ENCODE measurements at places on chromosomes 4 and X.

DNA sequence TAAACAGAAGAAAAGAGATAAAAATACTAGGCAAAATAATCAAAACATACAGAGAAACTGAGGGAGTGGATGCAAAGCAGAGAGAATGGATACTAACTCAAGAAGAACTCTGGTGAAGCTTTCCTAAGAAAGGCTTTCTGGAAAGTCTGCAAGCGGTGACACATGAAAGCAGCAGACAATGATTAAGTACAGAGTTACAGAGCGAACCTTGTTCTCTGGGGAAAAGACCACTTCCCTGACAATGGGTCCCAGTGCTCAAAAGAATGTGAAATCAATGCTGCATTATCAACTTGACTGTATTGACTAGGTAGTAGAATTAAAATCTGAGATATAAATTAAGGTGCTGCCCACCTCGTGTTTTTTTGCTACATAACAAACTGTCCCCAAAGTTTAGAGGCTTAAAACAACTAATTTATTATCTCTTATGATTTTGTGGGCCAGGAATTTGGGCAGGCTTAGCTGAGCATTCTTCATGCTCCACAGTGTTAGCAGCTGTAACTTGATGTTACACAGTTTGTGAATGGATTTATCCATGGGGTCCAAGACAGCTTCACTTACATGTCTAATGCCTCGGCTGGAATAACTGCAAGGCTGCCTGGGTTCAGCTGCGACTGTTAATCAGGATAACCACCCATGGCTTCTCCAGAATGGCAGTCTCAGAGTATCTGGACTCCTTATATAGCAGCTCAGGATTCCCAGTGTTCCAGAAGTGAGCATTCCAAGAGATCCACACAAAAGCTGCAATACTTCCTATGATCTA lies 106.9 kb upstream of the INPP4B start:
- DNase-seq, result no peak

- no peak for DNase-seq
These were observed 8.0 kb upstream of the ARSJ start for GRCh38 chr4:113987382-113987941.

GRCh38 chr4:148114436-148114835 lies 327.8 kb downstream of the NR3C2 start:
- DNase-seq, result no peak

GRCh38 chr4:152659806-152660205 lies 20.0 kb downstream of the TMEM154 start:
- no peak for DNase-seq

GRCh38 chr4:86554646-86555045 lies 39.5 kb upstream of the PTPN13 start:
- DNase-seq, result no peak
